Aorta (tissue), 5 donors: ENCODE measurements at places on chromosomes 2 and 18. TPM values are rescaled to one million over a fixed set of nuclear protein-coding genes. Genes with fewer than 3 reads are reported as not detected.

The RAX gene
- total RNA-seq: not detected

The SLC4A5 gene
- total RNA-seq: 6.2 TPM

The C2orf80 gene
- total RNA-seq: not detected

The SNRNP27 gene
- 45.1 TPM for total RNA-seq

GRCh38 chr2:99935662-99936061 lies 206.7 kb downstream of the AFF3 start:
- no peak for DNase-seq

DNA sequence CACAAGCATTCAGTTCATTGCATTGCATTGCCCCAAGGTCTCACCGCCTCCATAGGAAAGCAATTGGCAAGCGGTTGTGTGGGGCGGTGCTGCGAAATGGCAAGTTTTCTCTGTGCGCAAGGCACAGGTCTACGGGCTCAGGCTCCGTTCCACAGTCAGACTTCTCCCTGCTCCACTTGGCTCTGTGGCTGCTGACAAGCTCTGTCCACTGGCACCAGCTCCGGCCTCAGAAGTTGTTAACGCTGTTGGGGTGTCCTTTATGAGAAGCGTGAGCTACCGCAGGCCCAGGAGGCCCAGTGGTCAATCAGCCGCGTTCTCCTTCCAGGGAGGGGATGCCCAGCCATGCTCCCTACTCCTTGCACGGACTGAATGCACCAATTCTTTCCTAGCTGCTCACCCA lies 87.0 kb upstream of the GATA6 start:
- DNase-seq: no peak

DNA sequence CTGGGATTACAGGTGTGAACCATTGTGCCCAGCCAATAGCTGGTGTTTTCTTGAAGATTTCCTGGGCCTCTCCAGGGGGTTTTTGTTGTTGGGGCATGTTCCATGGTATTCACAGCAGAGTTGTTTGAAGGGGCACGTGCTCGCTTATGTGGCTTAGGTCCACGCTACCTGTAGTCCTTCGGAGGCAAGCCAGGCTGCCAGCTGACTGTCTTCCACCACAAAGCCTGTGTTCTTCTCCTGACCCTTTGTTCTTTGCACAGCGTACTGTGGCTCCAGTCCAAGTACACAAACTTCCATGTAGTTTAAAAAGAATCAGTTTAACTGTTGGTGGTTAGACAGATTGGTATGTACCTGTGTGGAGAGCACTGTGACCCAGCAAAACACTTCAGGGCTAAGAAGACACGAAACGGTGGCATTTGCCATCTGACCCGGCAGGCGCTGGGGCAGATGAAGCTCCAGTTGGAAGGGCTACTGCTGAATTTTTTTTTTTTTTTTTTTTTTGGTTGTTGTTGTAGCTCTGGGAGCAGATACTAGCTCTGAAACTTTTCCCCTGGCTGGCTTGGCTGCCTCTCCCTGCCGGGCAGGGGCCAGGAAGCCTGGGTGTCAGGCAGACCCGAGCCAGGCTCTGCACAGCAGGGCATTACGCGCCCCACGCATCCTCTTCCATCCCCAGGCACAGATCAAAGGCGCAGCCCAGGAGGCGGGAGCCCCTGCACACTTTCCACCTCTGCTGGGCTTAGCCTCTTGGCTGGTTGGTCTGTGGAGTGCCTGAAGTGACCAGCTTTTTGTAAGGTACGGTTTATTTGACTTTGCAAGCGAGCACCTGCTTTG lies 5.7 kb downstream of the GREB1 start:
- DNase-seq: no peak

- DNase-seq: no peak
These were observed 227.1 kb downstream of the HAUS1 start for GRCh38 chr18:46331316-46331715.

DNA sequence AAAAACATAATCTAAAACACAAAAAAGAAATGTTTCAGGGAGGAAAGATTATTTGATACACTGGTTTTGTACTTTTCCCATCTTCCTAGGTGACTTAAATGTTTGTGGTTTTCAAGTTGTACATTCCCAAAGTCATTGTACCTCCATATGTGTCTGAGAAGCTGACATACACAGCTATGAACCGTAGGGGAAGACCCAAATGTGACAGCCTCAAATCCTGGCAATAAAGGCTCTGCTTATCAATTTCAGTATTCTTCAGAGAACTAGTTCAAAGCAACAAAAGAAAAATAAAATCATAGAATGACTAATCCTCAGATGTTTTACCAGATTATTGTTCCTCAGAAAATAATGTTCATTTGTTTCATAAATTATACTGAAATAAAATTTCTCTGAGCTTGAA lies 2.5 kb downstream of the DYNC2LI1 start:
- no peak for DNase-seq

DNA sequence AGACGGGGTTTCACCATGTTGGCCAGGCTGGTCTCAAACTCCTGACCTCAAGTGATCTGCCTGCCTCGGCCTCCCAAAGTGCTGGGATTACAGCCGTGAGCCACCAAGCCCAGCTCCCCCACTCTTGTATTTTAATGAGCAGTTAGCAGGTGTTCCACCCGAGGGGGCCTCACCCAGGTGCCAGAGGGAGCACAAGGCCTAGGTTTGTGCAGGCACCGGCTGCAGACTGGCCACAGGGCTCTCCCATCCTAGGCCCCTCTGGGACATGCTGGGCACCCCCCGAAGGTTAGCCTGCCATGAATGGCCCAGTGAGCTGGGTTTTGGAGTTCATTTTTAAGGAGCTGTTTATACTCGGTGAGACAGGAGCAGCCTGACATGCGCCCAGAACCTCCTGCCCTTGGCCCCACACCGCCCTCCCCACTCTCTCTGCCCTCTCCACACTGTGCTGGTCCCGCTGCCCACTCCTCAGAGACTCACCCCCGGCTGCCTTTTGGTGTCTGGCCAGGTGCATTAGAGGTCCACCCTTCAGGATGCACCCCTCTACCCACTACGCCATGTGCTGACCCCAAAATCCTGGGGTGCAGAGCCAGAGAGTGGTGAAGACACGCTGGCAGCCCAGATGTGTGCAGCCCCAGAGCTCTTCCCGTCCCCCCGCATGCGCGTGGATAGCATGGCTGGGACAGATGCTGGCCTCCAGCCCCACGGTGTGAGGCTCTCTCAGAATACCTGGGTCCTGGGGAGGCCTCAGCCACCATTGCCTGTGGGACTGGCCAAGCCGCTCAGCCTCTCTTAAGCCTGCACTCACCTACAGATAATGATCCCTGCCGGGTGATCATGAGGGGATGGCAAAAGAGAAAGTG lies 11.2 kb upstream of the KLF11 start:
- peak; percentile 48 for DNase-seq

- DNase-seq: no peak
These were observed 16.7 kb downstream of the LANCL1 start for GRCh38 chr2:210459880-210460279.
